ENCODE measurements at places on chromosomes 13 and 19. TPM values are rescaled to one million over a fixed set of nuclear protein-coding genes. Genes with fewer than 3 reads are reported as not detected.

- no peak for DNase-seq
Measured at GRCh38 chr19:51387924-51388389, at the start of gene LIM2. LIM2 (minus strand) TSS chr19:51387974; CDS start chr19:51387443, 531 bp downstream.

DNA sequence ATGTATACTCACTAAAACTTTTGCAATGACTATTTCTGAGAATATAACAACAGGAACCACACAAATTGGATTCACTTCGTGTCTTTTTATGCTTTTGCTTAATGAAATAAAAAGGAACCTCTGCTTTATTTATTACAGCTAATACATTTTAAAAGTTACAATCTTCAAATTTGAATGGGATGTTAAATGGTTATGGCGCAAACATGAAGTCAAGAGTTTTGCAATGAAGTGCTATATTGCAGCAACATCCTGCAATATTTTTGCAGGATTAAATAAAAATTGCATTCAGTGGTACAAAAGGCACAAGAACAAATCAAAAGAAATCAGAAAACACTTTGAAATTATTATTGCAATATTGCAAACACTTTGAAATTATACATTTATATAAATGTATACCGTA lies 1519.0 kb upstream of the MIR17HG start:
- DNase-seq = no peak

GRCh38 chr19:18737337-18737953 lies 53.7 kb downstream of the COMP start:
- DNase-seq = no peak

Gene CALR3
- polyA plus RNA-seq = not detected
